ENCODE measurements at places on chromosomes 6 and 20.

DNA sequence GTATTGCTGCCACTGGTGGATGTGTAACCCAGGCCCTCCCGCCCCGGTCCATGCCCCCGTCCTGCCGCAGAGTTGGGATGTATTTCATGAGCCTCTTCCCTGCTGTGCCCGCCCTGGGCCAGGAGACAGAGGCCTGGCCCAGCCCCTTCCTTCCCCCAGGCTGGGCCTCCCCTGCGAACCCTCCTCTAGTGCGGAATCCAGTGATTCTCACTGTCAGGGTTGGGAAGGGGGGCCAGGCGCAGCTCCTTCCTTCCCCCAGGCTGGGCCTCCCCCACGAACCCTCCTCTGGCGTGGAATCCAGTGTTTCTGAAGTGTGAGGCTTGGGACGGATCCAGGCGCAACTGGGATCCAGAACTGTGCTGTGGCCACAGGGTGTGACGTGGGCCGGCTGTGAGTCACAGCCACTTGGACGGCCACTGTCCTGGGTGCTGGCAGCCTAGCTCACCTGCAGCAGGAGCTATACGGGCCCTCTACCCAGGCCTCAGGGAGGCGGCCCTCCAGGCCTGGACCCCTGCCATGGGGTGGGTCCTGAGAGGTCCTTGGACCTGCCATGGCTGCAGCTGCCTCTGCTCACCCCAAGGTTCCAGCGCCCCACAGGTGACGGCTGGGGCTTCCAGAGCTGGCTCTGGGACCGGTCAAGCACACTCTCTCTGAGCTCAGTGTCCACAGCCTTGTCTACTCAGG lies 28.3 kb downstream of the COL20A1 start:
- no peaks in the 10 kb centered on the region for H3K27me3 ChIP-seq
- no peak overlapping the region for H3K27ac ChIP-seq
- peaks cover 24% of the 10 kb centered on the region for H3K4me1 ChIP-seq
- H3K4me3 ChIP-seq = no peak overlapping the region

DNA sequence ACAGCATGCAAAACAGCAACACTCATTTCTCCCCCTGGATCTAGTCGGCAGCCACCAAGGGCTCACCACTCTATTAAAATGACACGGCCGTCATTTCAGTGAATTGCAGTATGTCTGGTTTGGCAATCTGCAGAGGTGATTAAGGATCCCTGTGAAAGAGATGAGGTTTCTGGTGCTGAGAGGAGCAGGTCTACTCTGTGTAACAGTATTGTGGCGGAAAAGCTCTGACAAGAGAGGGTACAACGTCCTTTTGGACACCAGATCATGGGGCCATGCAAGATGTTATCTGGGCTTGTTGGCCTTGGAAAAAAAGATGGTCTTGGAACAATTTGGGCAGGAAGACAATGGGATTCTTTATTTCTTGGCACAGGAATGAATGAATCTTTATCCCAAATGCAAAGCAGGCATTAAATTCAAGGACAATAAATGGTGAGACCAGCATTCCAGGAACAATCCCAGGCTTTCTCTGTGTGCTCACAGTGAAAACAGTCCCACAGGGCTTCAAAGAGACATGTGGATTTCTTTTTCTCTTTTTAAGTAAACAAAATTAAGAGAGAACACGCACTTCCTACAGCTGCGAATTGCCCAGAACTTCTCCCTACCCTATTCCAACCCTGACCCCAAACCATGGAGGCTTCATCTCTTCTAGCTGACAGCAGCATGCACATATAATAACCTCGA lies 33.7 kb upstream of the ADGRF1 start:
- H3K36me3 ChIP-seq = no peaks in the 10 kb centered on the region
- DNase-seq = peak; percentile 67
- H3K4me1 ChIP-seq = peaks cover 15% of the 10 kb centered on the region
- peak overlapping the region; percentile 80 for H3K27ac ChIP-seq
- H3K27me3 ChIP-seq = no peaks in the 10 kb centered on the region

DNA sequence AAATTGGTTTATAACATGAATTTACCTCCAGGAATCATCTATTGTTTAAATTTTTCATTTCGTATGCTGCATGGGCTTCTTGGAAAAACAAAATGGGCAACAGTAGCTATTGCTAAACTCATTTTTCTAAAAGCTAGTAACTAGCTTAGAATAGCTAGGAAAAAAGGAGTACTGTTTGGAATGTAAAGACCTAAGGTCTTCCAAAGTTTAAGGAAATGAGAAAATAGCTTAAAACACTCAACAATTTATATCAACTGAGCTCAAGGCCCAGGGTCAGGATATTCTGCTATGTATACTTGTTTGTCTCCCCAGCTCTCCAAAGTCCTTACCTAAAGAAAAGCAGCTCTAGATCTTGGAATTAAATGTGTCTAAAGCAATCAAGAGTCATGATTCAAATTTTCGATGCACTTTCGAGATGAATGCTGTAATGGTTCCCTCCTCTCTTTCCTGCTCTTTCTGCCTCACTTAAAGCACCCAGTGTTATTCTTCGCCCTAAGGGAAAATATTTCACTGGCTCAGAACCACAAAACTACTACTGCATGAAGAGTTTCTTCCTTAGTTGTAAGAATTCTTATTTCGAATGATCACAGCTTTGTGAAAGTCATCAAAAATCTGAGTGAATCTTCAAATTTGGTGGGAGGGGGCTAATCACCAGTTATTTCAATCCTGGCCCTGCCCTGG lies 41.6 kb downstream of the LYRM4 start:
- no peaks in the 10 kb centered on the region for H3K27me3 ChIP-seq
- H3K27ac ChIP-seq = peak overlapping the region; percentile 60
- DNase-seq = peak; percentile 91
- no peak overlapping the region for H3K4me3 ChIP-seq

DNA sequence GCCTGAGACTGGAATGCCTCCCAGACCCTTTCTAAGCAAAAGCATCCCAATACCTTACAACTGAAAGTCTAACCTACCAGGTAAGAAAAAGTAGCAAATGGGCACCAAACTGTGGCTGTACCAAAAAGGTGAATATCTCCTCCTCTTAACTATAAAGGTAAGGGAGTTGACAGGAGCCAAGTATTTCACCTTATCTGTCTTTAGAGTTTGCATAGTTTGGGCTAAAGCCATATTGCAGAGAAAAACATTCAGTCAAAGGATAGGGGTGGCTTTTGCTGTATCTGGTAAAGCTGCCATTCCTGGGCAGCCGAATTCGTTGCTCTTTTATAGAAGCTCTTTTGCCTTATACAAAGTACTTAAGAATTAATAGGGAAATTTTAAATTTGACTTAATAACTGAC lies 38.1 kb downstream of the PHF3 start:
- no peak overlapping the region for H3K4me3 ChIP-seq
- no peak for DNase-seq
- H3K36me3 ChIP-seq = peaks cover 5% of the 10 kb centered on the region
- H3K27me3 ChIP-seq = no peaks in the 10 kb centered on the region
